Esophagus squamous epithelium (tissue), 5 donors: ENCODE measurements at places on chromosomes 11 and 22.

DNA sequence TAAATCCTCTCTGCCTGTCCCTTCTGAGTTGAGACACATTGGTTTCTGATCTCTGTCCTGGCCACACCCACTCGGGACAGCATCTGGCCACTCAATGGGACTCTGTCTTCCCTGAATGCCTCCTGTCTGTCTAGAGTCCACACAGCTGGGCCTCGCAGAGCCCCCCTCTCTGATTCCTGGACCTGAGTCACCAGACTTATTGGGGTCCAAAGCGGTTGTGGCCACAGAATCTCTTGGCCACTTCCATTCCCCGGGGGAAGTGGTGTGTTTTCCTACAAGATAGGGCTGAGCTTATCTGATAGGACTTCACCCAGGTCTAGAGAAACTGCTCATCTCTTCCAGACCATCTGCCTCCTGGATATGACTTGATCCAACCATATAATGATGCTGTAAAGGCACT lies 57.4 kb upstream of the WNT11 start:
- no peak for DNase-seq

DNA sequence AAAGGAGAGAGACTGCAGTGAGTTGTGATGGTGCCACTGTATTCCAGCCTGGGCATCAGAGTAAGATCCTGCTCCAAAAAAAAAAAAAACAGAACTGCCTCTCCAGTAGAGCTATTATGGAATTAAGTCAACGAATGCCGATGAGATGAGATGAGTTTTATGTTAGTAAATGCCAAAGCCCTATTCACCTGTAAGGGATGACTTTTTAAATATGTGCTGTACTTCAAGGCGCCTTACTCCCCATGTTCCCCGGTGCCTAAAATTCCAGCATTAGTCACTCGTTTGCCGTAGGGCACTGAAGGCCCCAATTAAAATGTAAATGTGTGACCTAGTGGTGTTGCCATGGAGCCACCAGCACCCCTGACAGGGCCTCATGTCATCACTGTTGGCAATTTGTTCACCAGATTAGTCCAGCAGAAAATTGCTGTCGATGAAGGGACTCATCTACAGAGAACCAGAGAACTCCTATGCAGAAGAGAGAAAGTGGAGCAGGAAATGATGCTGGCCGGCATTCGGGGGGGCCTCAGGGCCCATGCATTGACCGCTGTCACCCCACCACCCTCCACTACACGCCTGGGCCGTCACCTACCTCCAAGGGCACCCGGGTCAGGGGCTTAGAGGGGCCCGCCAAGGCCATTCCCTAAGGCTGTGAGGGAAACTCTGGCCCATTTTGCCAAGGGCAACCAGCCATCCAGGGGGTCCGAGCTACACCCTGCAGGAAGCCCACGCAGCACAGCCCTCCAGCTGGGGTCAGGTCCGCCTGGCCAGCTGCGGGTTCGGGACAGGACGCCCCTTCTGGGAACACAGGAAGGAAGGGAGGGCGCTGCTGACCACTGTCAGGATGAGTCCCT lies 17.8 kb downstream of the LIF start:
- DNase-seq = no peak

GRCh38 chr11:2461253-2461955 lies 16.6 kb downstream of the KCNQ1 start:
- no peak for DNase-seq

GRCh38 chr22:26463101-26463661 lies 20.4 kb downstream of the HPS4 start:
- no peak for DNase-seq

DNA sequence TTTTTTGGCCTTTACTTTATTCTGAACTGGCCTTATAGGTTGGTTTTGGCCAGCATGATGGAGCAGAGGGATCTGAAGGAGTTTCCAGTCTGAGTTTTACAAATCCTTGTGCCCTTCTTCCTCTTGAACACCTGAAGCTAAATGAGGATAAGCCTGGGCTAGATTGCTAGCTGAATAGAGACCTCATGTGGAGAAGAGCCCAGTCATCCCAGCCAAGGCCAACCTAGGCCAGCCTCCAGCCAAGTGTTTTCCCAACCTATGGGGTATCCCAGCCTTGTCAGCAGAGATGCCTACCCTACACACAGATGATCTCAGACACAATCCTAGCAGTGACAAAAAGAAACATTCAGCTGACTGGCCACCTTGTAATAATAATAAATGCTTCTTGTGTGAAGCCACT lies 966 bp upstream of the CASP12 start:
- no peak for DNase-seq

- no peak for DNase-seq
Observed at GRCh38 chr22:19929586-19930550, 11.7 kb upstream of the COMT start.

- DNase-seq = no peak
Observed at GRCh38 chr11:113373306-113373705, 14.3 kb upstream of the ANKK1 start.

- DNase-seq = no peak
Observed at GRCh38 chr22:44497218-44497904, 672 bp downstream of the RTL6 start.

DNA sequence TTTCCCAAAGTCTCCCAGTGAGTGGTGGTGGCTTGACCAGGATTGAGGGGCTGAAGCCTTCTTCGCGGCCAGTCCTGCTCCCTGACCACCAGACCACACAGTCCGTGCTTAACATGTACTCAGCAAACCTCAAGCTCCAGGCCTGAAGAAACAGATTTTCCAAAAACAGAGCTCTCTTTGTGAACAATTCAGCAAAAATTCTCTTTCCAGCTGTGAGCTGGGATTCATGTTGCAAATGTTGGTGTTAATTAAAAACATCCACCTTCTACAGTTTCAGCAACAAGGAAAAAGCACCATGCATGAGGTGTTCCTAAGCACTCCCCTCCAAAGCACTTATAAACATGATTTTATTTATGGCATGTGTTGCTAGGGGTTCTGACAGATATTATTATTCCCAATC lies 129.5 kb downstream of the ETS1 start:
- no peak for DNase-seq

- DNase-seq = no peak
Observed at GRCh38 chr11:71991494-71991893, 7.2 kb upstream of the IL18BP start.

- no peak for DNase-seq
Observed at GRCh38 chr22:30947816-30948454, 20.6 kb downstream of the MORC2 start.

DNA sequence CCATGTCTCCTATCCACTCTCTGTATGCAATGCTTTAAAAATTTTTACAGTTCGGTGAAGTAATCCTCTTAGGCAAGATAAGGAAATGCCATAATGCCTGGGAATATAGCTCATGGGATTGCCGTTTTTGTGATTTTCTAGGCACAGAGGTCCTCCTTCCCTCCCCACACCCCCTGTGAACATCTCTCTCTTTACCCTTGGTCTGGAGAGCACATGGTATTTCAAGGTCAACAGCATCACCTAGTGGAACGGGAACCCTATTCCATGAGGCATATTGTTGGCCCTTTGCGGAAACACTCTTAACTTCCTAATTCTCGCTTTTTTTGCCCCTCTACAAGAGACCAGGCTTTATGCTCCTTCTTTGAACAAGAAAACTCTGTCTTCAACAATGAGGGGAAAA lies 8.8 kb downstream of the NXPE4 start:
- DNase-seq = no peak

- DNase-seq = no peak
Observed at GRCh38 chr11:17894929-17895658, 117.8 kb downstream of the SERGEF start.

GRCh38 chr22:46679706-46680269 lies 58.3 kb downstream of the CERK start:
- DNase-seq = no peak

- DNase-seq = no peak
Observed at GRCh38 chr11:29734287-29734686, 282.5 kb downstream of the KCNA4 start.

DNA sequence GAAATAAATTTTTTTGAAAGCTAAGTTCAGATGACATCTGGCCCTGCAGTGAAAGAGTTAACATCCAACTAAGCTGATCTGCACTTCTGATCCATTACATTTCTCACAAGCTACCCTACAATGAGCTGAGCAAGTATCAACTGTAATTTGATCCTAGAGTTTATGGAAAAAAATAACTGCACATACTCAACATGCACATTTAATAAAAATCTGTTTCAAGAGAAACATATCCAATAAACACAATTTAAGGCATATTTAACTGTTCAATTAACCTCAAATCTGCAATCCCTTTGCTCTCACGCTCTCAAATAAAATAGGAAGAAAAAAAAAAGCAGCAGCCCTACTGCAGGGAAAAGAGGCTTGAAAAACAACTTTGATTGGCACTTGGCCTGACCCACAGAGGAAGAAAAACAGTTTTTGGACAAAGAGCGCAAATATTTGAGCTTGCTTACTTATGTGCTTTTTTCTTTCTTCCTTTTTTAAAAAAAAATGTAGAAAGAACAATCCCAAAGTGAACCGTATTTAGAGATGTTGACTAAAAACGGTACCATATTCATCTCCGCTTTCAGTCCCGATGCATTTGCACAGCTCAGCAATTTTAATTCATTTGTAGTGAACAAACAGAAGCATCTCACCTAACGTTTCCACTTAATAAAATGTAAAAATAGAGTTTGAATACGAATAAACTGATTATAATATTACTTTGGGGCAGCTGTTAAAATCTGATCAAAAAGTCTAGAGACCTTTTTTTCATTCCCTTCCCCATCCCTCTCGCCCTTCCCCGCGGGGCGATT lies 1.6 kb downstream of the SESN3 start:
- no peak for DNase-seq

- DNase-seq = no peak
Observed at GRCh38 chr11:111395081-111395480, 16.0 kb upstream of the POU2AF1 start.

- no peak for DNase-seq
Observed at GRCh38 chr11:77188633-77189491, 60.8 kb downstream of the MYO7A start.

GRCh38 chr22:47178339-47178738 lies 415.9 kb downstream of the TBC1D22A start:
- DNase-seq = no peak

GRCh38 chr22:29860006-29860766 lies 22.1 kb upstream of the ASCC2 start:
- no peak for DNase-seq

DNA sequence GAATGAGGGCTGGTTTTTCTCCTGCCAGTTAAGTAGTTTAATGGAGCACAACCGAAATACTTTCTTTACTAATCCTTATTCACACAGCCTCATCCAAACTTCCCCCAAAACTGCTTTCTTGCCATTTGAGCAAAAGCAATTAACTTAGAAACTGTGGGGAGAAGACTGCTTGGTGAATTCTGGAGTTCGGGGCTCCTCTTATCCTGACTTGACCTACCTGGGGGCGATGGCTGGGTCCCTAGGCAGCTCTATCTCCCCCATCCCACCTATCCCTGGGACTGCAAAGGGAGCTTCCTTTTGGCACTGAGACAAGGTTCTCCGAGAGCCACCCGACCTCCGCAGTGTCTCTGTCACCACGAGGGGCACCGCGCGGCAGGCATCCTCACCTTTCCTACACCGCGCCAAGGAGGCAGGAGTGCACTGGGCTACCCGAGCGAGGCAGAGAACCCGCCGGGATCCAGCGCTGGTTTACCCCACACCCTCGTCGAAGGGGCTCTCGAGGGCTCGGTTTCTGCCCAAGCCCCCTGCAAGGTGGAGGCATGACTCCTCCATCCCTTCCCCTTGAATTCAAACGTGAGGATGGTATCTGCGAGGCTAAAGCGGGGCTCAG lies 759 bp downstream of the DESI1 start:
- DNase-seq = no peak

DNA sequence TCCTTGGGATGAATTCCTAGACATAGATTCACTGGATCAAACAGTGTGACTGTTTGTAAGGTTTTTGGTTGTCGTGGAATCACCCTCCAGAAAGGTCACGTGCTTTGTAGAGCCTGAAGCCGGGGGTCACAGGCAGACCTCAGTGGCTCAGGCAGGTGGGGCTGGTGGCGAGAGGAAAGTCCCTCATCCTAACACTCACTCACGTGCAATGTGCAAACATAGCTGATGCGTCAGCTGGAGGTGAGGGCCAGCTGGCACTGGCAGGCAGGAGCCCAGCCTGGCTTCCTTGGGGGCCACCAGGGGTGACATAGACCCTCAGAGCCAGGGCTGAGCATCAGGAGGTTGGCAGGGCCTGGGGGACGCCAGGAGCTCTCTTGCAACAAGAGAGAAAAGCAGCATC lies 90.0 kb downstream of the ARHGAP8 start:
- no peak for DNase-seq

DNA sequence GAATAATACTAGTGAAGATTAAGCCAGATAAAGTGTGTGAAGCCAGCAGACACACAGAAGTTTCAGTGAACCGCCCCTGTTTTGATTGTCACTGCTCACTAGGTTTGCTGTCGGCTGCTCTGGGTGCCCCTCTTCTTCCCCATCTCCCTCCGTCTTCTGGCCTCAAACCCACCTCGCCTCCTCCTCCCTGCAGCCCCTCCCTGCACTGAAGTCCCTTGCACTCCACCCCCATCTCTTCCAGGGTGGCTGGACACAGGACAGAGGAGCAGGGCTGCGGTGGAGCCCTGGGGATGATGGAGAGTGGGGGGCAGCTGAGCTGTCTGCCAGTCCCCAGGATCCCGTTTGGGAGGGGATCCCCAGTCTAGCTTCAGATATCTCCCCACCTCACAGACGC lies 53.5 kb downstream of the CYTH4 start:
- DNase-seq = no peak

GRCh38 chr11:11977206-11977938 lies 31.1 kb downstream of the DKK3 start:
- DNase-seq = no peak

- DNase-seq = no peak
Observed at GRCh38 chr11:47355283-47356128, 3.0 kb upstream of the MYBPC3 start.

GRCh38 chr11:88522624-88523385 lies 185.3 kb upstream of the CTSC start:
- DNase-seq = no peak

- DNase-seq = no peak
Observed at GRCh38 chr22:41540006-41540315, 4.3 kb downstream of the POLR3H start.

DNA sequence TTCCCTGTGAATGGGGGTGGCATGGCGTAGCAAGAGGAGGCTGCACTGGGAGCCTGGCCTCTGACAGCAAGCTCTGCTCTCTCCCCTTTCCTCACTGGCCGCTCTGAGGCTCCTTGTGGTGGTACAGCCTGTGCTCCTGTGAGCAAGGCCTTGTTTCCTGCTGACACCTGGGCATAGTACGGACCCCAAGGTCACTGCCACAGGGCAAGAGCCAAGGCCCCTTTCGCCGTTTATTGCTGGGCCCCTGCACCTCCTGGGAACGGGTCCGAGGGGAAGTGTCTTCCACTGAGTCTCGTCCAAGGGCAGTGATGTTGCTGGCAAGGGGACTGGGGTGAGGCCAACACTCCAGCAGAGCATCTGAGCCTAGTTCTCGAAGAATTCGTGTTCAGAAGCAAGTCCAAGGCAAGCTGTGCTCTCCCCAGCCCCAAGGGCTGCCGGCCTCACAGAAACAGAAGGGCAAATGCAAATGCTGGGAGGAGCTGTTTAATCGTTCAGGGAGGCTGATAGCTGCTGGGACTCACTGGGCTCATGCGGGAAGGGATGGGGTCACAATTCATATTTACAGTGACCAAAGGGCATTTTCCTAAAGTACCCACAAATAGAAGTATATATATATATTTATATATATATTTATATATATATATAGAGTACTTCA lies 15.9 kb upstream of the TTLL12 start:
- DNase-seq = no peak
